ENCODE measurements at places on chromosomes 7 and 10.

GRCh38 chr7:9091282-9091681 is 657.9 kb downstream of the NXPH1 start:
- DNase-seq: no peak

- no peak for DNase-seq
These were observed 28.0 kb downstream of the PRPF18 start for GRCh38 chr10:13614530-13615332.

- DNase-seq: no peak
These were observed 100.7 kb upstream of the AFAP1L2 start for GRCh38 chr10:114504769-114505579.

- no peak for DNase-seq
These were observed 28.0 kb downstream of the NIPSNAP2 start for GRCh38 chr7:55992346-55992745.

DNA sequence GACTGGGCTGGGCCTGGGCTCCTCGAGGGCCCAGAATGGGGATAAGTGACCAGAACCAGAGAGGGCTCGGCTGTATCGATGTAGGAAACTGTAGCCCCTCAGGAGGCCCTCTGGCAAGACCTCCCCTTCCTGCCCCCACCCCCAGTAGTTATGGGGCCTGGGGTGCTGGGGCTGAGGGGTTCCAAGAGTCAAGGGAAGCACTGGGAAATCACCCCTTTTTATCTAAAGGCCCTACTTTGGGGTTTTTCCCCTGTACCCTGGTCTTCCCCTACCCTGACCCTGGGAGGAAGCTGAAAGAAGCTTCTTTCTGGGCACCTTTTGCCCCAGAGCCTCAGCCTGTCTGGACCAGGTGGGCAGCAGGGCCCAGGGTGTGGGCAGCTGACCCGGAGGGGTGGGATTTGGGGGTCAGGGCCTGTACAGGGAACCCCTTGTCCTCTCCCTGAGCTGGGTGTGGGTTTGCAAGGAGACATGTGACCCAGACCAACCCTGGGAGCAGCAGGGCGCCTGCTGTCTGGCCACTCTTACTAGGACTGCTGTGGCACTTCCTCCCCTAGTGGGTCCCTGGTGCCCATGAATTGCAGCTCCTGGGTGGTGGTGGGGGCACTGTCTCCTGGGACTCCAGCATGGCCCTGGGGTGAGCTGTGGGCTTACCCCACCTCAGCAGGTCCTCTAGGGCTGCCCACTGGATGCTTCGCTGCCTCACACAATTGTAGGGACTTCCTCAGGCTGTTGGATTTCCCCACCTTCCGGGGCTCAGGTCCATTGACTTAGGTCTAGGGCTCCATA is 1.5 kb downstream of the IRF5 start:
- DNase-seq: no peak

All from activated T-helper 1 cell treated with anti-CD3 and anti-CD28 coated beads, Interleukin-12 subunit alpha, Interleukin-12 subunit beta, Interleukin-2, Interleukin-4 antibody, amounts not matched to agents 30 ng/mL and 10 ng/mL and 1 ng/mL, durations not matched to agents 14 hours and 24 hours and 36 hours (primary cell).